ENCODE measurements at places on chromosomes 4 and X.

DNA sequence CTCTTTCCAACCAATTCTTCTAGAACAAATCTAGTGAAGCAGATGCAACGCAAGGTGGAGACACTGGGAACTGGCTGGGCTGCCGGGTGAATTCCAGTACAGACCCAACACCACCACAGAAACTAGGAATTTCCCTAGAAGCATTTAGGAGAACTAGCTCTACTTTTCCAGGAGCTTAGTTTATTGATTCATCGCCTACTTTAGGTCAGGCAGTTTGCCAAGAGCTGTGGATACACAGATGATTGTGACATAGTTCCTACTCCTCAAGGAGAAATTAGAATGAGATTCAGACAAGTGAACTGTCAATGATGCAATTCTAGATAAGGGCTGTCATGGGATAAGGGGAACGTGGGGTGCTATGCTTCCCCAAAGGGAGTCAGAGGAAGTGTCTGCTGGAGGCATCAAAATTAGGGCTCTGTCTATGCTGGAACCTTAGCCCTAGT, 350.0 kb downstream of the CAMK2D start:
- no peak for DNase-seq

DNA sequence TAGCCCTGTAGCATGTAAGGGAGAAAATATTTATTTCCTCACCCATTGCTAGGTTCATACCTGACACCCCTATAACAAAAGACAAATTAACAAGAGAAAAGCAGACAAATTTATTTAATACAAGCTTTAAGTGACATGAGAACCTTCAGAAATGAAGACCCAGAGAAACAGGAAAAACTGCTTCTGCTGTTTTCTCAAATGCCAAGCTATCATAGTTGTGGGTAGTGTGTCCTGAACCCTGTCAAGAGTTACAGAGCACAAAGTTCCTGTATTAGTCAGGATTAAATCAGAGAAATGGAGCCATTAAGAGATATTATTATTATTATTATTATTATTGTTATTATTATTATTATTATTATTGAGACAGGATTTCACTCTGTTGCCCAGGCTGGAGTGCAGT, 17.5 kb downstream of the CCDC160 start:
- no peak for DNase-seq

- no peak for DNase-seq
These were observed 6.8 kb downstream of the METAP1 start for GRCh38 chr4:99002279-99002678.

DNA sequence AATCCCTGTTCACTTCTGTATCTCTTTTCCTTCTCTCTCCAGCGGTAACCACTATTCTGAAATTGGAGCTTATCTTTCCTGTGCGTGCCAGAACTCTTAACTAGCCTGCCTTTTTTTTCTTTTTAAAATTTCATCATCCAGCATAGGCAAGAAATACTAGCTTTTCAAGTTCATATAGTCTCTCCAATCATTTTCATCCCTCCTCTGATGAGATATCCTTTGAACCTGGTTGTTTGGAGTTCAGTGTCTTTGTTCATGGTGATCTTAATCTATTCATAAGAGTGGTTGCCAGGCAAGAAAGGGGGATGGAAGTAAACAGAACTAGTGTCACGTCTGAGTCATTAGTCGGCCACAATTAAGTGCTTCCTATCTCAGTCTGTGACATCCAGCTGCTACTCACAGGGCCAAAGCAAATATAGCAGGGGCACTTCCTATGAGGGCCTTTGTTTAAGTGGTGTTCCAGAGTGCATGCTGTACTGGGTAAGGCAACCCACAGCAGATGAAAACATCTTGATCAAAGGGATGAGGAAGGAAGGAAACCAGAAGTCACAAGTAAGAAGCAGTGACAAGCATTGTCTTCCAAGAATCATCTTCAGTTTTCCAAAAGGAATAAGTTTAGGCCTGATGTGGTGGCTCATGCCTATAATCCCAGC, 56.4 kb upstream of the XIAP start:
- DNase-seq = peak; percentile 77

DNA sequence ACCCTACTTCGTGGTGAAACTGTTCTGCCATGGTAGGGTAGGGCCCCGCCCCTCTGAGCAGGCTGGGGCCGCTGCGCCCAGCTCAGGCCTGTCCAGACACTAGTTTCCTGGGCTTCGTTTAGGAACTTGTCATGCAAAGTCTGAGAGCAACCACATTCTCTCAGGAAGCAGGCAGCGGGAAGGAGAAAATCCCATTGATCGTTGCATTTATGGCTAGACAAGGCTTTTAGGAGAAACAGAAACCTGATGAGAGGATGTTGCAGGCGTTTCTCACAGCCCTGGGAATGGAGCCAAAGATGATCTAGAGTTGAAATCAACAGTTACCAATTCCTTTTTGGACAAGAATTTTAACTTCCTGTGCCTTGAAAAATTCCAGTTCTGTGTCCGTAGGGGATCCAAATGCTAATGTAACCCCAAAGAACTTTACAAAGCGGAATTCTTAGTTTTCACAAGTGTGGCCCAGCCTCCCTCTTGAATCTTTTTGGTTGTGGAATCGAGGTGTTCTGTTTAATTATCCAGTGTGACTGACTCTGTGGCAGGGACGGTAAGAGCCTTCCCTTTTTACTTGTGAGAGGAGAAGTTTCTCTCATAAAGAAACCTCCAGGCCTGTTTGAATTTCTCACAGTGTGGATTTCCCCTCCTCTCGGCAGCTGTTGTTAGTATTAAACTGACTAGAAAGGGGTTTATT, 4.5 kb upstream of the CXCL9 start:
- DNase-seq = no peak

GRCh38 chrX:8851231-8851886, 50.2 kb upstream of the FAM9A start:
- no peak for DNase-seq

DNA sequence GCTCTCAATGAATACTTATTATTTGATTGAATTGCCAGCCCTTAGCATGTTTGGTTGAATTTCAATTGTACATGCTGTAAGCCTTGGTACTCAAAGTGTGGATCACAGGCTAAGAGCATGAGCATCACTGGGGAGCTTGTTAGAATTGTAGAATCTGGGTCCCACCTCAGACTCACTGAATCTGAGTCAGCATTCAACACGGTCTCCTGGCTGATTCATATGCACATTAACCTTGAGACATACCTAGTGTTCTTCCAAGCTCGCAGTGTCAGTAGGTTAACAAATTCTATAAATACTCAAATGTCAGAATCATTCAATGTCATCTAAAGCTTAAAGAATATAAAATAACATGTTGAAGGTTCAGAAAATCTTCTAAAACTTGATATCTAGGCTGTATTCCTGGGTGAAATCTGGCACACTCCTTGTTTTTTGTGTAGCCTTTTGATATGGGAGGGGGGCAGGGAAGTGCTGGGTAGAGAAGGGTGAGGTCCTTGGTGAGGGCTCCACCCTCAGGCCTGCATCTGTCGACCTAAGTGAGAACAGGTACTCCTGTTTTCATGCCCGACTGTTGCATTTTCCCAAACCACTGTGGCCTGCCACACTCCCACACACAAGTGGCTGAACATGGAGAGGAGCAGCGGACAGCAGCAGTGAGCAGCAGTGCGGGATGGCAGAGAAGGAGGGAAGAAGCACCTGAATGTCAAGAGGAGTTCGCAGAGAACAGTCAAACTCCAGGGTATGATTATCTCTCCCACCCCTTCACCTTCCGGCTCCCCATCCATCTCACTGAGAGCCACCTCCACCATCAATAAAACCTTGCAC, 529.6 kb upstream of the IGFBP7 start:
- no peak for DNase-seq

DNA sequence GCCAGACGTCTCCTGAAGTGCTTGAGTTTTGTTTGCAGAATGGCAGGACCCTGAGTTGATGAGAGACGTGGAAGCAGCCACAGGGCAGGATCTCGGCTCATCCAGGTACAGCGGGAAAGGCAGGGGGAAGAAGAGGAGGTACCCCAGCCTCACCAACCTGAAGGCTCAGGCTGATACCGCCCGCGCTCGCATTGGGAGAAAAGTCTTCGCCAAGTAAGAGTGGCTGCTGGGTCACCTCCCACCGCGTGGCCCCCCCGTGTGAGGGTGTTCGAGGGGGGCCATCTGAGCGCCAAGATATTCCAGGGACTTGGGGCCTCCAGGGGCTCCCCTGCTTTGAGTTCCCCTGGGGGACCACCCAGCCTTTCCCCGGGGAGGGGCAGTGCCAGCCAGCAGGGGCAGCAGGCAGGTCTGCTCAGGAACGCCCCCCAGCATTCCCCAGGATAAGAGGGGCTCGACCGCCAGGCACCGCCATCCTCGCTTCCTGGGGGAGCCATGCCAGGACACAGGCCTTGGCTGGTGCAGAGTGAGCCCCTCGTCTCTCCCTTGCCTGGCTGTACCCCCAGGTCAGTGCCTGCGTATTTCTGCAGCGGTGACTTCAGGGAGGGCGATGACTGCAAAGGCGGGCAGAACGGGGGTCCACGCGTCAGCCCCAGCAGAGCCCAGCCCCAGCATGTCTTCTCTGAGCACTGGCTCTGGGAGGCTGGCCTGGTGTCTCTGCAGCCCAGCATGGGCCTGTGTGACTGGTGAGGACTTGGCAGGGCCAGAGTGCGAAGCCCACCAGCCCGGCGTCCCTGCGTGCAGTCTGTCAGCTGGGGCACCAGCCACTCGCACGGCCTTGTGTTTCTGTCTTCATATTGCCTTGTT, 22.3 kb downstream of the NKX1-1 start:
- DNase-seq = no peak

DNA sequence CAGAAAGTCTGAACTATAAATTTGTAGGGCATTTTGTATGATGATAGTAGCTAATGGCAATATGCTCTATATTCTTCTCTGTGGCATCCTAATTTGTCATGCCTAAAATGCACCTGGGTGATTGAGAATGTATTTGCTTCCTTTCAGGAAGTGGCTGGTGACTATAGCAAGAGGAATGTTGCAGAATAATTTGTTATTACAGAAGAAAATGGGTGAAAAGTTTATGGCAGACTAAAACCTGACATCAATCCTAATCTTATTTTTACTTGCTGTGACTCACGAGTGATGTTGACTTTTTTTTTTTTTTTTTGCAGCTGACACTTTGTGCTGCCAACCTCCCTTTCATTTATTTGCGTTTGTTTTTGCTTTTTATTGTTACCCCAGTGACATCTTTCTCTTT, 141.1 kb downstream of the MSL3 start:
- no peak for DNase-seq

DNA sequence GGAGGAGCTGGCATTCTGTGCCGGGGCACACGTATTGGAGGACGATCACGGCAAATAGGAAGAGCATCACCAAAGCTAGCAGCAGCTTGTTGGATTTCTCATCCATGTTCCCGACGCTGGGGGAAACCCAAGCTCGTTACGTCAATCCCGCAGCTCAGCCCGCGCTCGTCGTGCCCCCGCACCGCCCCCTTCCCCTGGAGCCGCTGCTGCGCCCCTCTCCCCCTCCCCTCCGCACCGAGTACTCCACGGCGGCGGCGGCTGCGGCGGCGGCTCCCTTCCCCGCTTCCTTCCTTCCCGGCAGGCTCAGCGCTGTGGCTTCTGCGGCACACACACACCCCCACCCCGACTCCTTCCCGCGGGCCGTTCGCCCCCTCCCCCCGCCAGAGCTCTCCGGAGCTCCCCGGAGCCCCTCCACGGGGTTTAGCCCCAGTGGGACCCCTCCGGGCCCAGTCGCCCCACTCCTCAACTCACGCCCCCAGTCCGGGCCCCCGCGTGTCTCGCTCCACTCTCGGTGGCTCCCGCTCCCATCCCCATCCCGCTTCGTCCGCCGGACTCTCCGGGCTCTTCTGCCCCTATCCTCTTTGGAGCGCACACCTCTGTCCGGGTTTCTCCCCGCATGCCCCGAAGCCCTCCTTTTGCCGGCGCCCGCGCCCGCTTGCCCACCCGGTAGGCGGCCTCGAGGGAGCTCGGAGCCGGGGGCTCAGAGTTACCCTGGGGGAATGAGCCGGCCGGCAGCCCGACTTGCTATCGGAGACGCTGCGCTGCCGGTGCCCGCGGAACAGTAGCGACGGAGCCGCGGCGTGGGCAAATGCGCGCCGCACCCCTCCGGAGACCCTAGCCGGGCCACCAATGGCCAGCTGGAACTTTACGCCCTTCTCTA, 978 bp downstream of the HS6ST2 start:
- no peak for DNase-seq

DNA sequence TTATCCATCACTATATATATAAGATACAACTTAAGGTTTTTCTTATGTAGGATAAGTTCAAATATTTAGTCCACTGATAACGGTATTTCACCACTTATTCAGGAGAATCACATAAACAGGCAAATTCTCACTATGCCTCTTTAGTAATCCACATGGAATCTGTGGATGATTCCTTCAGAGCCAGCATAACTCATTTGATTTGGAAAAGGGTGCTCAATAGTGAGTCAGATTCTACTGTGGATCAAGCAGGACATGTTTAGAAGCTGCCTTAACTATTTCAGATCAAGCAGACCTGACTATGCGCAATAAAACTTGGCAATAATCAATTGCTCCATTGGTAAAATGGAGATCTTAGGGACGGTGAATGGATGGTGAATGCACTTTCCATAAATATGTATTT, 184.1 kb downstream of the CBR4 start:
- no peak for DNase-seq

DNA sequence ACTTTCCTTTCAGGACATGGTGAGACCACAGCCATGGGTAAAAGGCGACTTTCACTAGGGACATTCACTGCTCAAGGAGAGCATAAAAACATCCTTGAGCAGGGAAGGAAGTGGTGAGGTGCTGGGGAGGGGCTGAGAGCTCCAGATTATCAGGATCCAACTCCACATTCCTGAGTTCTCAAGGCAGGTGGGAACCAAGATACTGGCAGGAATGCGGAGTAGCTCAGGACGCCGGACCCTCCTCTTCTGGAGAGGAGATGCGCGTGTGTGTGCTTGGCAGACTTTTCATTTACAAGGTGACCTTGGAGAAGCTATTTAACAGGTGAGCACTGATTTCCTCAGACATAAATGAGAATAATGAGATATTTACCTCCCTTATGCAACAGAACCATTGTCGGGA, 41.3 kb upstream of the TXK start:
- no peak for DNase-seq

- no peak for DNase-seq
These were observed 13.4 kb downstream of the EVC start for GRCh38 chr4:5724377-5724776.

GRCh38 chr4:186820391-186820891, 96.8 kb upstream of the FAT1 start:
- DNase-seq = no peak

DNA sequence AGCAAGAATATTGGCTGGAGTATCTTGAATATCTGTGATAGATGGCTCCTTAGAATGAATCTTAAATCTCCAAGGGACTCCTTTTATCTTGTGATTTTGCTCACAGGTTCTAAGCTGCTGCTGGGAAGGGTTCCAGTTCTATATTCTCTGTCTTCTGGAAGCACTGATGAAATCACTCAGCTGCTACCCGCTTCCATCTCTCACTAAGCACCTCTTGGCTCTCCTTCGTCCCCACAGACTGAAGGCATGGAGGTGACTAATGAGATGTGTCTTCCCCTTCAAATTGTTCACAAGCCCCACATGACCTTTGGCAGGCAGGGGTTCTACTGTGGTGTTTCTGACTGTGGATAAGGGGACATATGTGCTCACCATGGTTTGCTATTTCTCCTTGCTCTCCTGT, 75.9 kb downstream of the C4orf51 start:
- DNase-seq = no peak

GRCh38 chr4:138614398-138615142, 372.4 kb upstream of the SLC7A11 start:
- DNase-seq = no peak
